NCI-H69 (cell line): ENCODE measurements at places on chromosomes 11 and 22.
A peak's percentile ranks its signal among the peaks of the same experiment; 100 is the strongest.

GRCh38 chr11:57347336-57347735, 9.2 kb downstream of the P2RX3 start:
- DNase-seq = no peak

- DNase-seq = peak; percentile 65
Measured at GRCh38 chr11:44029977-44030911, 17.5 kb upstream of the ACCSL start.

- DNase-seq = no peak
Measured at GRCh38 chr11:26665946-26666345, 55.9 kb downstream of the SLC5A12 start.

- DNase-seq = no peak
Measured at GRCh38 chr11:123390146-123390545, 39.9 kb upstream of the GRAMD1B start.

- DNase-seq = no peak
Measured at GRCh38 chr11:131906963-131907362, 536.5 kb downstream of the NTM start.

DNA sequence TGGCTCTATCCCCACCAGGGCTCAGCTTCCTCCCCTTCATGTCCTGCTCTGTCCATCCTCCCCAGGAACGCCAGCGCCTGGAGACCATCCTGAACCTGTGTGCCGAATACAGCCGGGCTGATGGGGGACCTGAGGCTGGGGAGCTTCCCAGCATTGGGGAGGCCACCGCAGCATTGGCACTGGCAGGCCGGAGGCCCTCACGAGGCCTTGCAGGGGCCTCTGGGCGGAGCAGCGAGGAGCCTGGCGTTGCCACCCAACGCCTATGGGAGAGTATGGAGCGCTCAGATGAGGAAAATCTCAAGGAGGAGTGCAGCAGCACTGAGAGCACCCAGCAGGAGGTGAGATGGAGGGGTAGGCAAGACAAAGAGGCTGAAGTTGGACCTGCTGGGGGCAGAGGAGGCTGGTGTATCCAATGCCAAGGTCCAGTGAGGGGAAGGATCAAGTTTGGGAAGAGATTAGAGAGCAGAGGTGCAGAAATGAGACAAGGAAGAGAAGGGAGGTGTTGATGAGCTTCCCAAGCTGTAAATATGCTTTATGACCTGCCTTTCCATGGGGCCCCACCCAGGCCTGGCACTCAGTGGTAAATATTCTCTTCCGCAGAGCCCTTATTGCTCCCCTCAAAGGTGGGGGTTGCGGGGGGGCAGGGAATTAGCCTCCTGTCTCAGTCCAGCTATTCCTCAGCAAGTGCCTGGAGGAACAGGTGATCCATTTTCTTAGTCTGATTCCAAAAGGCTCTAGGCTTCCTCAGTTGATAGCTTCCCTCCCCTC, 23.9 kb downstream of the PHLDB1 start:
- DNase-seq = no peak

GRCh38 chr11:61654397-61654829, 25.8 kb upstream of the DAGLA start:
- DNase-seq = peak; percentile 95

DNA sequence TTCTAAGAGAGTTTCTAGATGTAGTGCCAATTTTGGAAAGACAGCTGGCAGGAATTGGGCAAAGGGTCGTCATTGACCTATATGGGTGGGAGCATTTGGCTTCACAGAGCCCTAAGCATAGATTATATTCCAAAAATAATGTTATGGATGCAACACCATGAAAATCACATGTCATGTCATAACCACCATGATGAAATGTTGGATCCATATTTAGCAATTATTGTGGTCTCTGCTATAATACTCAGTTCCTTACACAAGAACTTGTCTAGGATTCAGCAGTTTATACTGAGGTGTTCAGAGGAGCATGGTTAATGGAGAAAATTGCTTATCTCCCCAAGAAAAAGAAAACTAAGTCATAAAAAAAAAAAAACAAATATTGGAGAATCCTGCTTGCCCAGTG, 31.6 kb downstream of the NTM start:
- DNase-seq = no peak

DNA sequence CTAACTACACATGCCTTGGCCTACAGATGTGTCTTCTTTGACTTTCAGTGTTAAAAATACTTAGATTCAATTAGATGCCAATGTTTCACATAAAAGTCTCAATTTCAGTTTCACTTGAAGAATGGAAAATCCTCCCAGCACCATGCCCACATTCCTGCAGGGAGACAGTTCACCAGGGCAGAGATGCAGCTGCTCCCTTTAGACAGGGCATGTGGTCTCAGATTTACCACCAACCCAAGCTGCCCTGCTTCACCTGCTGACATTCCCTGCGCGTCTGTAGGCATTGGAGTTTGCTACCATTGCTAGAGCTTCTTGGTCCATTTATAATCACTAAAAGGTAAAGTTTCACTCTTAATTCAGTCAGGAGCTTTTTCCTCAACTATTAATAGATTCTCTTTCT, 113.9 kb downstream of the ARFGAP2 start:
- DNase-seq = no peak

GRCh38 chr22:40727070-40727963, 48.0 kb downstream of the MCHR1 start:
- DNase-seq = peak; percentile 73

DNA sequence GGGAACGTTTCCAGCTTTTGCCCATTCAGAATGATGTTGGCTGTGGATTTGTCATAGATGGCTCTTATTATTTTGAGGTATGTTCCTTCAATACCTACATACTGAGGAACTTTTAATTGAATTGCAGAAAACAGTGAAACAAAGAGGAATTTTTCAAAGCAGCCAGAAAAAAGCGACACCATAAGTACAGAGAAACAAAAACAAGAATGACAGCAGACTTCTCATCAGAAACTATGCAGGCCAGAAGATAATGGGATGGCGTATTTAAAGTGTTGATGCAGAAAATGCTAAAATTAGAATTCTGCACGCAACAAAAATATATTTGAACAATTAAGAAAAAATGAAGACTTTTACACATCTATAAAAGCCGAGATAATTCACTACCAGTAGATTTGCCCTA, 95.4 kb upstream of the TIMP3 start:
- DNase-seq = no peak

GRCh38 chr22:38740116-38740723, 15.6 kb downstream of the SUN2 start:
- DNase-seq = no peak

GRCh38 chr11:10728789-10729472, 22.1 kb upstream of the CTR9 start:
- peak; percentile 56 for DNase-seq

DNA sequence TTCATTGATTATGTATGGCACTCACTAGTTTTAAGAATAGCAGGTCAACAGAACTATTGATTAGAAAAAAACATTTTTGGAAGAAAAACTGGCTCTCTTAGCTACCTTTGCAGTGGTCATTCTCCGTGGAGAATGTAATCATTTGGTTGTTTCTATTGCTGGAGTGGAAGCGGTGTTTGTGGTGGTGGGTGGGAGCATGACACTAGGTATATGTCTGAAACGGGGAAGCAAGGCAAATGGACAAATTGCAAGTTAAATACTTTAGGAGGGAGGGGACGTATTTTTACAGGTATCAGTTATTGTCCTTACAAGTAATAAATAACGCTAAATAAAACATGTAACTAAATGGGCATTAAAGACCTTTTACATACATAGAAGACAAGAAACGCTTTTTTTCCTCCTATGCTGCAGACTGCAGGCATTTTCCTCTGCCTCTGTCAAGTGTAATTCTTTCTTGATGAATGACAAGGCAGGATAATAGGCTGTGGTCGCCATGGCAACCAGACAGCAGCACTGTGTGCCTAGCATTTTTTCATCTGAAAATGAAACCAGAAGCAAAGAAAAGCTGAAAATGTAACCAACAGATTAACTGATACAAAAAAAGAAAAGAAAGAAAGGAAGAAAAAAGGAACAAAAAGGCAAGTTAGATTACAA, 46.2 kb downstream of the BLID start:
- peak; percentile 87 for DNase-seq

GRCh38 chr22:50136581-50137015, 33.9 kb upstream of the PANX2 start:
- DNase-seq = peak; percentile 62

DNA sequence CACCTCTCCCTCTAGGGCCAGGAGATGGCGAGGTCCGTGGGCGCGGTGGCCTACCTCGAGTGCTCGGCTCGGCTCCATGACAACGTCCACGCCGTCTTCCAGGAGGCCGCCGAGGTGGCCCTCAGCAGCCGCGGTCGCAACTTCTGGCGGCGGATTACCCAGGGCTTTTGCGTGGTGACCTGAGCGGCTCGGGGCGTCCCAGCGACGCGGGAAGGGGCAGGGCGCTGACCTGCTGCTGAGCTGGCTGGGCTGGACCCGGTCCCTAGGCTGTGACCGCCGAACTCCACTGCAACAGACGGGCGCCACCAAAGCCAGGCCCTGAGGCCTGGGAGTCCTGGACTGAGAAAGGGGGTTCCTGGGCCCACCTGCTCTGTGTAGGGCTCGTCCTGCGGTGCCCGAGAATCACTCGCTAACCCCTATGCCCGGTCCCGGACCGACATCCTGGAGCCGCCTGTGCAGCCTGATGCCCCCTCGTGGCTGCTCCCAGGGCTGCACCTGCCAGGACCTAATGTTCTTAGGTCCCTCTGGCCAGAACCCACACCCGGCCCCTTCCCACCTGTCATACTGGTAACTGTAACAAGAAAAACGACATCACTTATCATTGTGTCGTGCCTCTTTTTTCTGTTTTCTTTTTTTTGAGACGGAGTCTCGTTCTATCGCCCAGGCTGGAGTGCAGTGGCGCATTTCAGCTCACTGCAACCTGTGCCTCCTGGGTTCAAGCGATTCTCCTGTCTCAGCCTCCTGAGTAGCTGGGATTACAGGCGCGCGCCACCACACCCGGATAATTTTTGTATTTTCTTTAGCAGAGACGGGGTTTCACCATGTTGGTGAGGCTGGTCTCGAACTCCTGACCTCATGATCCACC, 15.0 kb downstream of the RHOD start:
- peak; percentile 74 for DNase-seq

- peak; percentile 83 for DNase-seq
Measured at GRCh38 chr11:109421981-109422869, at the start of gene C11orf87. TSS of gene C11orf87 (plus strand) at chr11:109422190. CDS start at chr11:109423634, 1,444 bp downstream.

GRCh38 chr22:27107824-27108223, 450.4 kb downstream of the MIAT start:
- DNase-seq = peak; percentile 14

DNA sequence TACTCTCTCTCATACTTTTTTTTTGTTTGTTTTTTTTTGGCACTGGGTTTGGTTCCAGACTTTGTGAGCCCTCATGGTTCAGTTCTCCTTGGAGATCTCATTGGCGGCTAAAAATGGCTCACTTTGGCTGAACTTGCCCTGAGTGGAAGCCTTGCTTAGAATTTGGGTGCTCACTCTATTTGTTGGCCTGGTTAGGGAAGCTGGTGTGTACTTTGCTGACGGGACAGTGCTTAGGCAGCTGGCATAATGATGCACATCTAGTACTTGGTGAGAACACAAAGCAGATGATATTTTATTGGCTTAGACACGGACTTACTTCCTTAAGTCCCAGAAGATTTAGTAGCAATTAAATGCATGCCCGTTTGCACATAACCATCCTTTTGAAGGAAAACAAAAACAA, 66.5 kb upstream of the GRAMD1B start:
- DNase-seq = no peak

GRCh38 chr22:18032455-18033101, 8.2 kb upstream of the MICAL3 start:
- peak; percentile 70 for DNase-seq

DNA sequence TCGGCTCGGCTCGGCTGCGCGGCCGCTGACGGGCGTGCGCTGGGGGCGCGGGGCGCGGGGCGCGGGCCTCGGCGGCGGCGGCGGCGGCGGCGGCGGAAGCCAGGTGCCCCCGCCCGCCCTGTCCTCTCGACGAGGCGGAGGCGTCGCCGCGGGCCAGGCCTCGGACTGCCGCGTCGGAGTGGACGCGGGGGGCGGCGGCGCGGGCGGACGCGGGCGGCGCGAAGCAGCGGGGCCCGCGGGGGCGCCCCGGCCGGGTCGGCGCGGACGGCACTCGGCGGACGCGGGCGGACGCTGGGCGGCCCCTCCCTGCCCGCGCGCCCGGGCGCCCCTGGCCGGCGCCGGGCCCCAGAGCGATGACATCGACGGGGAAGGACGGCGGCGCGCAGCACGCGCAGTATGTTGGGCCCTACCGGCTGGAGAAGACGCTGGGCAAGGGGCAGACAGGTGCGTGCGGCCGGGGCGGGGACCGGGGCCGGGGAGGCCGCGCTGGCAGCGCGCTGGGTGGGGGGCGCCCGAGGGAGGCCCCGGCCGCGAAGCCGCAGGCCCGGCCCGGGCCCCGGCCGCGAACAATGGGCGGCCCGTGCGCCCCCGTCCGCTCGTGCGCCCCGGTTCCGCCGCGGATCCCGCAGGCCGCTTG, at the start of gene BRSK2:
Gene BRSK2 (plus strand): TSS at position 3 of the 637 bp plus-strand sequence. CDS start 351 bp downstream, at position 354.
- peak; percentile 76 for DNase-seq

DNA sequence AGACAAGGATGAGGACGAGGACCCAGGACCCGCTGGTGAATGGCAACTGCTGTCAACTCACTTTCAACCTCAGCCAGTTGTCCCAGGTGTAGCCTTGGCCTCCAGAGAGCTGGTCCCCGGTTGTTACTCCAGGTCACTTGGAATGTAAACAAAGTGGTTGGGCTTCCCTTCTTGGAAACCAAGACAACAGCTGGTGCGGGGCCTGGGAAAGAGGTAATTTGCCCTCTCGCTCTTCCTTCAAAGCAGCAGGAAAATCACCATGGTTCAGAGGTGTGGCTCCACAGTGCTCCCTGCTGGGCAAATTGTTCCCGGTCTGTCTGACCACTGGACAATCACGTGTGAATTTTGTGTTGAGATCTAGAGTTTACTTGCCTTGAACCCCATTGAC, 15.0 kb downstream of the SLC1A2 start:
- DNase-seq = peak; percentile 98

GRCh38 chr11:2209370-2209801, 37.8 kb upstream of the TH start:
- DNase-seq = no peak

- peak; percentile 60 for DNase-seq
Measured at GRCh38 chr22:48536541-48537342, 1290.9 kb downstream of the BRD1 start.

GRCh38 chr11:57500515-57500914, 15.0 kb downstream of the SLC43A1 start:
- DNase-seq = no peak

DNA sequence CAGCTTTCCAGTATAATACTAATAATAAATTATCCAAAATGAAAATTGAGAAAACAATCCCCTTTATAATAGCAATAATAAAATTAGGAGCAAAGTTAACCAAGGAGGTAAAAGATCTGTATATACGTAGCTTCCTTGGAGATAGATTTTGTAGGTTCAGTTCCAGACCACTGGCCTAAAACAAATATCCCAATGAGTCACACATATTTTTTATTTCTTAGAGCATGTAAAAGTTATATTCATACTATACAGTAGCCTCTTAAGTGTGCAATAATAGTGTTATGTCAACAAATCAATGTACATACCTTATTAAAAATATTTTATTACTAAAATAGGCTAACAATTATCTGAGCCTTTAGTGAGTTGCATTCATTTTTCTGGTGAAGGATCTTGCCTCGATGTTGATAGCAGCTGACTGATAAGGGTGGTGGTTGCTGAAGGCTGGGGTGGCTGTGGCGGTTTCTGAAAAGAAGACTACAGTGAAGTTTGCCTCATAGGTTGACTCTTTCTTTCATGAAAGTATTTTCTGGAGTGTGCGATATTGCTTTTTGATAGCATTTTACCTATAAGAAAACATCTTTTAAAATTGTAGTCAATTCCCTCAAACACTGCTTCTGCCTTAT, 178.5 kb downstream of the ARHGAP42 start:
- no peak for DNase-seq

- DNase-seq = no peak
Measured at GRCh38 chr22:20001082-20001638, 15.5 kb downstream of the ARVCF start.

- no peak for DNase-seq
Measured at GRCh38 chr11:3126207-3126865, 38.8 kb downstream of the OSBPL5 start.
